ENCODE measurements at places on chromosomes 5 and 9. TPM values are rescaled to one million over a fixed set of nuclear protein-coding genes. Genes with fewer than 3 reads are reported as not detected.

The MEGF10 gene
- total RNA-seq = 0.14 TPM

The IL4 gene
- total RNA-seq = not detected

The IL9 gene
- total RNA-seq = not detected

The EGFL7 gene
- total RNA-seq = 16.2 TPM

The CCL27 gene
- 0.34 TPM for total RNA-seq

The ARL14EPL gene
- total RNA-seq = not detected

The PTGDS gene
- total RNA-seq = not detected

The CCDC171 gene
- 2.3 TPM for total RNA-seq

The SPDL1 gene
- total RNA-seq = 8.5 TPM

The OR13J1 gene
- not detected for total RNA-seq

The UNC13B gene
- total RNA-seq = 24.9 TPM

The OTULINL gene
- 0.36 TPM for total RNA-seq

The HTR4 gene
- not detected for total RNA-seq

The GPR150 gene
- total RNA-seq = 0.21 TPM
